ENCODE measurements at places on chromosomes 6 and 20.

DNA sequence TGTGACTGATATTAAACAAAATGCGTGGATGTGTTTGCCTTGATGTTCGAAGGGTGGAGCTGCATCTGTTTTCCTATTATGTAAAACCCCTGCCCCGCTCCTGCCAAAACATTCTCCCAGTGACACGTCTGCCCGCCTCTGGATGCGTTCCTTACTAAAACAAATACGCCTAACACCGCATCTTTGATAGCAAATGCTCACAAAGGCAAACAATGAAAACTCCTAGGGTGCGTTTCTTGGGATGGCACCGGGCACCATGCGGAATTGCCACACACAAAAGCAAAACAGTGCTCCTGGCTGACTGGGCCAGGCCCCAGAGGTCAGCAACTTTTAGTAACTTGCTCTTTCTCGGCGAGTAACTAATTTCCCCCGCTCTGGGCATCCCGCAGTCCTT is 9.0 kb upstream of the FOXC1 start:
- DNase-seq: no peak

- no peak for DNase-seq
Observed at GRCh38 chr6:93992976-93993375, 573.6 kb upstream of the EPHA7 start.

- no peak for DNase-seq
Observed at GRCh38 chr6:83051377-83052172, 14.1 kb downstream of the UBE3D start.

GRCh38 chr6:128064540-128064895 is 163.7 kb upstream of the THEMIS start:
- DNase-seq: no peak

GRCh38 chr6:135880066-135880972 is 28.8 kb downstream of the PDE7B start:
- DNase-seq: peak; percentile 18

- no peak for DNase-seq
Observed at GRCh38 chr20:51484141-51484815, 58.2 kb downstream of the NFATC2 start.

GRCh38 chr6:7200598-7201443 is 93.1 kb downstream of the RREB1 start:
- no peak for DNase-seq

GRCh38 chr6:118656847-118657451 is 5.6 kb upstream of the CEP85L start:
- DNase-seq: no peak

All from activated CD4-positive, alpha-beta T cell treated with anti-CD3 and anti-CD28 coated beads for 24 hours (primary cell).